ENCODE measurements at places on chromosomes 6 and 20.

- DNase-seq: no peak
Measured at GRCh38 chr20:18613553-18613952, 25.7 kb downstream of the DTD1 start.

- DNase-seq: peak; percentile 29
Measured at GRCh38 chr6:73451223-73452106, 632 bp downstream of the CGAS start.

DNA sequence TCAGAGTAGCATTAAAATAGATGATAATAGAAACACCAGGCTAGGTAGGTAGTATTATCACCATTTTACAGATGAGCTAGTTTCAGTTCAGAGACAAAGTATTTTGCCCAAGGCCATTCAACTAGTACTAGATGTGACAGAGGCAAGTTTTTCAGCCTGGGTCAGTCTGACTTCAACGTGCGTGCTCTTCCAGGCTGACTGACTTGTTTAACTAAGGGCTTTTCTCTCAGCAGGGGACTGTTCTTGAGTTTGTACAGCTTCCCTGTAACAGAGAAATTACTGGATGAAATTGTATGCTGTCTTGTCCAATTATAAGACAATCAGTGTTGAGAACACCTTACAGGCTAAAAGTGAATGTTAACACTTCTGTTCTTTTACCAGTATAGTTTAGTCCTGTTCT, 333.5 kb upstream of the MAN1A1 start:
- DNase-seq: no peak

DNA sequence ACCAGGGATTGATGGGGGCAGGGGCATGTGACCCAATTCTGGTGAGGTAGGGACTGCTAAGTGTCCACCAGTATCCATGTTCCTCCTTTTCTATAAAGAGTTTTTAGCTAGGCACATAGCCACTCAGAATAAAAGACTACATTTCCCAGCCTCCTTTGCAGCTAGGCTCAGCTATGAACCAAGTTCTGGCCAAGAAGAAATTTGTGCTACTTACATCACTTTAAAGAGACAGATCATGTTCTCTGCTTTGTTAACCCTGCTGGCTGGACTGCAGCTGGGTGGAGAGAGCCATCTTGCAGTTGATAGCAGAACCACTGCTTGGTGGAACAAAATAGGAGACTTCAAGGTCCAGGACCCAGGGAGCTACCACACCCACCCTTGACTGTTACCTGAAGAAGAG, 5.3 kb upstream of the CCM2L start:
- DNase-seq: no peak

DNA sequence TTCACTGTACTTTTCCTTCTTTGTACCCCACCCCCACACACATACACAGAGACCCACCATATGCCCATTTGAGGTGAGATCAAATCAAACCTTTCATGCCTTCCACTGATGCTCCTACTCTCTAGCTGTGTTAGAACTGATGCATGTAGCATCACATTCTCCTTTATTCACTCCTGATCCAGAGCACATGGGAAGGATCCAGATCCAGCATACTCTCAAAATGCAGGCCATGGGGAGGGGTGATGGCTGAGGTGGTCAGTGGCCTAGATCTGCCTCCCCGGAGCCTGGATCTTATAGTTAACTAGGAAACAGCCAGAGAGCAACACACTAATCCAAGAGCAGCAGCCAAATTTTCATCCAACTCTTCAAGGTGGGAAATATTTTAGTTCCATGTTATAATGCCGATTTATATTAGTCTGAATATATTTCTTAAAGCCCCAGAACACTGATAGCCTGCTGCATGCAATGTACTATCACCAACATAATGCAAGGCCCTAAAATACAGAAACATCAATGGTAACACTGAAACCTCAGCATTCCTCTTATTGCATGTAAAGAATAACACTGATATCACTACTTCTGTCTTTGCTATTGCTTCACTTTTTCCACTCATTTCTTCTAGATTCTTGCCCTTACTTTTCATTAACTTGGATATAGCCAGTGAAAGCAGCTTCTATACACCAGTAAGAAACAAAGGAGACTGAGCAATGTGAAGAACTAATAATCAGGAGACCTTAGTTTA, 126.8 kb upstream of the BEND6 start:
- no peak for DNase-seq

GRCh38 chr20:3645309-3646066, 17.7 kb downstream of the GFRA4 start:
- DNase-seq: no peak

GRCh38 chr6:160464744-160465143, 116.6 kb downstream of the SLC22A3 start:
- no peak for DNase-seq

- DNase-seq: no peak
Measured at GRCh38 chr20:44143936-44144335, 43.1 kb downstream of the JPH2 start.

DNA sequence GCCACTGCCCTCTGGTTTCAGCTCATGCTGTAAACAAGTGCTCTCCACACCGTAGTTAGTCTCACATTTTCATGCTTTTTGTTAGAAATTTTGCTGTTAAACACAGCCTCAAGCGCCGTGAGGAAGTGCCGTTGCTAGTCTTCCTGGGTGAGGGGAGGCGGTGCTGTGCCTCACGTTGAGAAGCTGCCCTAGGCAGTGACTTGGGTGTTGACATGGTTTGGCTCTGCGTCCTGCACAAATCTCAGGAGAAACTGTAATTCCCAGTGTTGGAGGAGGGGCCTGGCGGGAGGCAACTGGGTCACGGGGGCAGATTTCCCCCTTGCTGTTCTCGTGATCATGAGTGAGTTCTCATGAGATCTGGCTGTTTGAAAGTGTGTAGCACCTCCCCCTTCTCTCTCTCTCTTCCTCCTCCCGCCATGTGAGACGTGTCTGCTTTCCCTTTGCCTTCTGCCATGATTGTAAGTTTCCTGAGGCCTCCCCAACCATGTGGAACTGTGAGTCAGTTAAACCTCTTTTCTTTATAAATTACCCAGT, 95.8 kb downstream of the ERMARD start:
- DNase-seq: no peak

DNA sequence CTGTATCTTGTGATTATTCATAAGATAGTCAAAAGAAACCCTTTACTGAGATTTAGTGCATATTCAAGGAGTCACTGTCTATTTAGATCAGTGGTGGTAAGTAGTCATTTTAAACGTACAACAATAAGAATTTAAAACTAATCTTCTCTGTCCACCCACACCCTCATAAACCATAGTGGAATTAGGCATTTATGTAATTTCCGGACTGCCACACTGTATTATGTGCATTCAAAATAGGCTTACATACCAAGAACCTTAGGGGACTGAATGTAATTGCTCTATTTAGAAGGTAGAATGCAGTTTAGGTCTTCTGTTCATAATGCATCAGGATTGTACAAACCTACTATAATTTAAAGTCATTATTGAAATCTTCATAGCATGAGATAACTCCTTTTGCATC, 685.4 kb downstream of the TENT5A start:
- DNase-seq: no peak

- no peak for DNase-seq
Measured at GRCh38 chr6:117079951-117080350, 185.4 kb upstream of the VGLL2 start.

GRCh38 chr6:46909371-46909770, 12.4 kb downstream of the ADGRF5 start:
- no peak for DNase-seq

DNA sequence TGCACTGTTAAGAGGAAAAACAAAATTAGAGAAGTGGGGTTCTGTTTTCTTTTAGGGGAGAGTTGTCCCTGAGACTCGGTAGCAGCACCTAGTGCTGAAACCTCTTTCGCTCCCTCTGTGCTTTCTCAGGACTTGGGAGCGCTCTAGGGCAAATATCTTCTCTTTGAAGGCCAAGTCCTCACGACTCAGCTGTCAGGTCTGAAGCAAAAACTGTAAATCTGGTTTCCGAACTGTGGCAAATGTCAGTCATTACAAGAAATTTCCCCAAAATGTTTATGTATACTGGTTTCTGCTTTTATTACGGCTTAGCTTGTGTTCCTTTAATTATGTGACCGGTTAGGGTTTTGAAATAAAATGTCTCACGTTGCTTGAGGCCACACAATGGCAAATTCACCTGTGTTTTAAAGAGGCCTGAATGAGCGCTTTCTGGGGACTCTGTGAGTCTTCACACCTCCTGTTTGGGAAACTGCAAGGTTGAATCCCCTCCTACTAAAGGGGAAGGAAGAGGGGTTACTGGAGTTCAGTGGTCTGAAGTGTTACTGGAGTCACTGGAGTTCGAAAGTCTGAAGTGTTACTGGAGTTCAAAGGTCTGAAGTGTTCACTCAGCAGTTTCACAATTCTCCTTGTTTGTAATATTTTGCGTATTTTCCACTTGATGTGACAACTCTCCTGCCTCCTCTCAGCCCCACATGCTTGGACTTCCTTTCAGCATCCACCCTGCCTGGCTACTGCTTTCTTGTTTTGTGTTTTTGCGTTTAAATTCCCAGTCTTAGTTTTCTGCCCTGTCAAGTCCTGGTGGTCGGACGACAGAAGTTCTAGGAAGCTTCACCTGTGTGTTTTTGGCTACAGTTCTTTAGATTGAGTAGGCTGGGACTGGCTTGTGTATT, 1.6 kb downstream of the SMPDL3A start:
- DNase-seq: no peak

DNA sequence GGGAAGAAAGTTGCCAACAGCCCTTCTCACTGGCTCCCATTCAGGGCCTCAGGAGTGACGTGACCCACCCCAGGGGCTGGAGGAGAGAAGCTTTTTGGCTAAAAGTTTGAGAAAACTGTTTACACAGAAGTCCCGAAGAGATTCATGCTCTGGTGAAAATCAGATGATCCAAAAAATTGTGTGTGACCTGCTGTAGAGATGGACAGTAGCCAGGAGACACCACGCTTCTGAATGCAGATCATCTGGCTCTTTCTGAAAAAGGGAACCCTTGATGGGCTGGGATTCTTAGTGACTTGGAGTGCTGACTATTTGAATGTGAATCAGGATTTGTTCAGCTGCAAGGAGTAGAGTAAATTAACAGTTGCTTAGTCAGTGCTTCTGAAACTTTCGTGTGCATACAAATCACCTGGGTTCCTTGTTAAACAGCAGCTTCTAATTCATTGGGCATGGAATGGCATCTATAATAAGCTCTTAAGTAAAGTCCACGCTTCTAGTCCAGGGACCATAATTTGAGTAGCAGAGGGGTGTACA, 265.1 kb downstream of the PREX1 start:
- no peak for DNase-seq

DNA sequence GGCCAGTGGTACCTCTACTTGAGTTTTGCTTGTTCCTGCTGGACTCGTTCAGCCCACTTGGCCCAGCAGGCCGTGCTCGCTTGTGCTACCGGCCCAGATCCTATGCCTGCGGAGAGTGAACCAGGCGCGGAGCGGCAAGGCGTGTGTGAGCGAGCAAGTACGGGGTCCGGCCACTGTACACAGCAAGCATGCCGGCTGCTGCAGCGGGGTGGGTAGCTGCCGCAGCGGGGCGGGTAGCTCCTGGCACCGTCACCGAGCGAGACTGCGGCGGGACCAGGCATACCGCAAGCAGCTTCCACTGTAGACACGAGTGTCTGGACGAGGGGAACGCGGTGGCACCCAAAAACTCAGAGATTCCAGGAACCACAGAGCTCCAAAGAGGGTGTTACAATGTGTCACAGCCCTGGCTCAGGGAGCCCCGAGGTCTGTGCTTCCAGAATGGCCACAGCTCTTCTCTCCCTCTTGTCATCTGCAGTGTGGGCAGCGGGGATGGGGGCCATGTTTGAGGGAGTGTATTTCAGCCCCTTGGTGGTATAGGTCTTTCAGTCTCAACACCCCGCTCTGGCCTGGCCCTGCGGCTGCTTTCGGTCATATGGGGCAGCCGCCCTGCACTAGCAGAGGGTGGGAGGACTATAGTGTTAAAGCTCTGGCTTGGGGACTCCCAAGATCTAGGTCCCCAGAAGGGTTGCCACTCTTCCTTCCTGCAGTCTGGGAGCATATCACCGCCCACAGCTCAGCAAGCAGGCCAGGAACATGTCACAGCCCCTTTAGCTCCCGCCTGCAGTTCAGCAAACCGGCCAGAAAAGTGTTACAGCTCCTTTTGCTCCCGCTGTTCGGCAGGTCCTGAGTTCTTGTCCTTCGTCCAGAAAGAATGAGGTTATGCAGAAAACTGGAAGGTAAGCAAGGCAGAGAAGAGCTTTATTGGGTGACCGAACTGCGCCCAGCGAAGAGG, 6.1 kb upstream of the RWDD1 start:
- no peak for DNase-seq

GRCh38 chr6:3762852-3763251, 11.3 kb upstream of the PXDC1 start:
- no peak for DNase-seq

GRCh38 chr20:59636766-59637370, 32.5 kb downstream of the PHACTR3 start:
- DNase-seq: no peak

- no peak for DNase-seq
Measured at GRCh38 chr6:89716532-89716931, 78.0 kb upstream of the LYRM2 start.

DNA sequence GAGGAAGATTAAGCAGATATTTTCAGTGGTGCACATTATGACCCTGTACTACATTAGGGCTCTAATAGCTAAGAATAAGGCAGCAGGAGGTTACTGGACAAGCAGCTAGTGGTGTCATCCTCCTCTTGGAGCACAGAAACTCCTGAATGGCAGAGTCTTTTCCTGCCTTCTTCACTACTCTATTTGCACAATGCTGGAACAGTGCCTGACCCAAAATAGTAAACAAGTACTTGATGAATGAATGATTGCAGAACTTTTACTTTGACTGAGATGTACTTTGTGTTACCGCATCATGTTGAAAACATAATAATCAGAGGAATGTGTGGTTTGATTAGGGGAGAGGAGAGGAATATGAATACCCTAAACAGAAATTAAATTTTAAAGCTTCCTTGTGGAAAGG, 30.0 kb upstream of the UST start:
- DNase-seq: no peak

DNA sequence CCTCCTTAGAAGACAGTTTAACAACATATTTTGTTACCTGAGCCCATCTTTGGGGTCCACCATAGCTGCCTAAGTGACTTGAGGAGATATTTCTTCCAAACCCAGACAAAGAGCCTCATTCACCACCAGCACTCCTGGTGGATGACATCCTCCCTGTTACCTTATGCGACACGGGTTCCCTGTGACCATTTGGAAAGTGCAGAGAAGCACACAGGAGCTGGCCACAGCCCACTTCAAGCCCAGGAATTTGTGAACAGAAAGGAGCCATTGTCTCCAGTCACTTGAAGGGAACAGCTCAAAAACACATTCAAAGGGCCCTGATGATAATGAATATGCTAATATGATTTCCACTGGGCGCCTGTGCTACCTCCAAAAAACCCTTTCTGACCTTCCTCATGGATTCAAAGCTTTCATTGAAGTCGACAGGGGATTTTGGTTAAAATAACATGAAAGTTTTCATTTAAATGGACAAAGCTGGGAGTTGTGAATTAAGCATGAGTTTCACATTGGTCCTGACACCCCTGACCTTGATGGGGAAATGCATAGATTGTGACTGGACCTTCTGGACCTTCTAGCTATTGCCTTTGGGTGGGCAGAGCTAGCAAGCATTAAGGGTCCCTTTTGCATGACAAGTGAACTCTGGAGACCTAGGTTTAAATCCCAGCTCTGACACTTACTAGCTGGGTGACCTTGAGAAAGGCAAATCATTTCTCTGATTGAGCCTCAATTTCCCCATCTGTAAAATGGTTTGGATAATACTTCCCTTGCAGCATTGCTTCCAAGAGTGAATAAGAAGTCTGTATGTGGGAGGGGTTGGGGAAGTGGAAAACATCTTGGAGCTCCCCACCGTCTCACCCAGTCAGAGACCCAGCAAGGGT, 83.3 kb upstream of the SIRPA start:
- no peak for DNase-seq
